Muscle of arm (tissue), 14 donors: ENCODE measurements at places on chromosomes 4 and X. TPM values are rescaled to one million over a fixed set of nuclear protein-coding genes. Genes with fewer than 3 reads are reported as not detected.

Gene RAB41
- polyA plus RNA-seq, result 0.44 TPM

Gene HAND2
- polyA plus RNA-seq, result 0.12 TPM

Gene IRAK1
- polyA plus RNA-seq, result 39.1 TPM

Gene PDLIM5
- 323 TPM for polyA plus RNA-seq

Gene H2AZ1
- polyA plus RNA-seq, result 257 TPM

GRCh38 chr4:56240554-56241174 lies 146.6 kb downstream of the AASDH start:
- DNase-seq, result no peak

DNA sequence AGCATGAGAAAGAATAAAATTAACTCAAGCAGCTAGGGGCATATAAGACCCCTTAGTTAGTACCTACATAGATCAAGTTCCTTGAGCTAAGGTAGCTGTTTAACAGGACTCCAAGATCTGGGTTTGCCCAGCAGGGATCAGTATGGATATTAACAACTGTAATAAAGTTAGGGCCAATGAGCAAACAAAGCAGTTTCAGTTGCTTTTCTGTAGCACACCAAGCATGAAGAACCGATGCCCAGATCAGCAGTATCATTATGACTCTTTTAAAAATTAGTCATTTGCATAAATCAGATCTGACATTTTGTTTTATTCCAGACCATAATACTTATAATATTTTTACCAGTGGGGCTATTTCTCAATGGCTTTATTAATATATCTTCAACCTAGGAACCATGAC lies 80.9 kb downstream of the C4orf33 start:
- no peak for DNase-seq

- DNase-seq, result no peak
Observed at GRCh38 chrX:130260316-130260715, 8.4 kb downstream of the ZNF280C start.

DNA sequence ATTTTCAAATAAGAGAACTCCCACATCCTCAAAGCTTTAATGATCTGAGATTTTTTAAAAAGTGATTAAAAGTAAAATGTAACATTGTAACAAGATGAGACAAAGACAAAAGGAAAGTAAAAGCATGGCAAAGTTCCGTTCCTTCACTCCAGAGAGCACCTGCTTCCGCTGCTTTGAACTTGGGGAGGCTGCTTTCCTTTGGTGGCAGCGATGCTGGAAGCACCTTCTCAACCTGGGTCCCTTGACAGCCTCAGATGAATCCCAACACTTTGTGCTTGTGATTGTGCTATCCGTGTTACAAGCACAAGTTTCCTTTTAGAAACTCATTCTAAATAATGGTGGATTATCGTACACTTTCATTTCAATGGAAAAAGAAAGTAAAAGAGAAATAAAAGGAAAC lies 59.7 kb downstream of the HADH start:
- DNase-seq, result no peak

- DNase-seq, result peak; percentile 26
Observed at GRCh38 chrX:40406330-40406859, 174.4 kb upstream of the ATP6AP2 start.

DNA sequence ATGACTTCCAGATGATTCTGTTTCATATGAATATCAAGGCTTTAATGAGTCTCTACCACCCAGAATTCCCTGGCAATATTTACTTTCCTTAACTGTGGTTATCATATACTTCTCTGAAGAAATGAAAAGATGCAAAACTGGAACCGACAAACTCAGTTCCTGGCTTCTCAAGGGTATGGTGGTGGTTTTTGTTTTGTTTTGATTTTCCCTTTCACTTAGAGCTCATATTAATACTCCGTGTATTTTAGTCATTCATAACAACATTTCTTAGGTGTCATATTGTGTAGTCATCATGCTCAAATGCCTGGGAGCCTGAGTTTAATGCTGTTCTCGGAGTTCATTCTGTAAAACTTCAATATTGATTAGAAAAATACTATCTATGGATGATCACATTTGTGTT lies 665 bp downstream of the TRPC5OS start:
- no peak for DNase-seq
